Right renal pelvis (tissue), 4 donors: ENCODE measurements at places on chromosomes 2 and 18.

- no peak for DNase-seq
These were observed 3.0 kb downstream of the CLEC4F start for GRCh38 chr2:70817284-70817954.

GRCh38 chr2:216845426-216845825 lies 14.4 kb downstream of the TNP1 start:
- no peak for DNase-seq

DNA sequence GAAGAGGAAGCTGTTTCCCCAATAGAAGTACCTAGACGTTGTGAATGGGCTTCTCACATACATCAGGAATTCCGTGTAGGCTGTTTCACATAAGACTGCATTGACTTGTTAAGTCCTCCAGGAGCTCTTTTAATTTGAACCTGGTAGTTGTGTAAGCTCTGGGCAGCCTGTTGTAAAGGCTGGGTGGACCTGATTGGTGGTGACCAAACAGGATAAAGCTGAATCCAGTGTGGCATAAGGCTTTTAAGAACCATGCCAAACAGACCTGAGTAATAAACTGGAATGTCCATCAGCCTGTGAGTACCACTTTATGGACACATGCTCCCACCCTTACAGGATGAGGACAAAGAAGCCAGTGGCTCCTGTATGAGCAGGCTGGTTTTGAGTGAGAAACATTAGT lies 24.1 kb downstream of the RMND5A start:
- no peak for DNase-seq

DNA sequence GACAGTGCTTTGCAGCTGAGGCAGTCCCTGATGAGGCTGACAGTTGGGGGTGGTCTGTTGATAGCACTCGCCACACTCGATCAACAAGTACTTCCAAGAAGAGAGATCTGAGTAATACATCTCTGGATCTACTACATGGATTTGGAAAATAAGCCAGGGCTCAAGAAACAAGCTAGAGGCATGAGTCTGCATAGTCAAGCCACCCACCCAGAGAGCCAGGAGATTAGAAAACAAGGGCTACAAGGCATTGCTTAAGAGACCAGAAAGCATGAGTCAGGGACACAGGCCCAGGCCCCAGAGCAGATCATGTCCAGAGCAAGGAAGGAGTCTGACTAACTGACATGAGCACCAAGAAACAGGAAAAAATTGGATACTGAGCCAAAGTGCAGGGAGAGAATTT lies 196.9 kb upstream of the CWC22 start:
- DNase-seq: no peak

DNA sequence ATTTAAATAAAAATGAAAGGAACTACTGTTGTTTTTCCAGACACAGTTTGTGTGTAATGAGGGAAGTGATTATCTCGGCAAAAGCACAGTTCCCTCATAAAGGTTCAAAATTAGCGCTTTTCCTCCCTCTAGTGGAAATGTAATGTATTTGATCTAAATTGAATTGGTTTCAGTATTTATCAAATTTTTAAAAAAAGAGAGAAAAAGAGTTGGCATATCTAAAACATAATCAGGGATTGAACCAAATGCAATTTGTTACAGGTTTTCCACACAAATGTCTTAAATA lies 37.5 kb downstream of the CMPK2 start:
- DNase-seq: no peak

- no peak for DNase-seq
These were observed 169.4 kb downstream of the NBAS start for GRCh38 chr2:15391751-15392150.

DNA sequence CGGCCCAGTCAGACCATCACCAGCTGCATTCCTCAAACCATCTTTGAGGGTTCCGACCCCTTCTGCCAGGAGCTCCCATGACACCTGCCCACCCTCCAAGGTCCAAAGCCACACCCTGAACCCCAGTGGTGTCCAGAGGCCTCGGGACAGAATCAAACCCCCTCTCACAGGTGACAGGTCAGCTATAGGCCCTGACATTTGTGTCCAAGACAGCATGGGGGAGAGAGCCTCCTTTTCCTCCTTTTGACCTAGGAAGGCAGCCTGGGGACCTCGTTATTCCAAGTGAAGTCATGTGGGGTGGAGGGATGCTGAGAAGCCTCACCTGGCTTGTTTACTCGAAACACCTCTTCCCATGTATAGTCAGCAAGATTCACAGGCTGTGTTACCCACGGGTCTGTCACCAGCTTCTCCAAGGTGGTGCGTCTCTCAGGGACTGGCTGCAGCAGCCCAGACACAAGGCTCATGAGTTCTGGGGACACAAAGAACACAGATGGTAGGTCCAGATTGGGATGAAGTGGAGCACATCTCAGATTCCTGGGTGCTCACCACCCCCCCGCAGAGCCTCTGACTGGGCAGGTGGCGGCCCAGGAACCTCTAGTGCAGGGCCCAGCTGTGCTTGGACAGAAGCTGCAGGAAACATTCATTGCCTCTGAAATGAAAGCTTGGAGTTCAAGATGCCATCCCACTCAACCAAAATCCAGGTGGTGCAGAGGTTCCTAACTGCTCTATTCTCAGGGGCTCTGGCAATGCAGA lies 5.1 kb upstream of the MTERF4 start:
- DNase-seq: no peak

DNA sequence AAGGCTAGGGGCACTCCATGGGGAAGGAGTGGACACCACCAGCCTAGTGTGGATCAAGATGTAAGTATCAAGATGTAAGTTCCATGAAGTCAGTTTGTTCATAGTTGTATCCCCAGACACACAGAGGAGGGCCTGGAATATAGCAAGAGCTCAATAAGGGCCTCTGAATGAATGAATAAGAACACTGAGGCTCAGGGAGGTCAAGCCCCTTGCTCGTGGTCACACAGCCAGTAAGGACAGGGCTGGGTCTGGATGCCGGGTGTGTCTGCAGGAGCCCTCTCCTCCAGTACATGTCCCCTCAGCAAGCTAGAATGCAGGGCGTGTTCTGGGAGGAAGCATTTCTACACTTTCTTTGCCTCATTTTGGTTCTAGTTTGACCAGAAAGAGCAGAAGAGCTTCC lies 2.9 kb downstream of the RUFY4 start:
- no peak for DNase-seq

DNA sequence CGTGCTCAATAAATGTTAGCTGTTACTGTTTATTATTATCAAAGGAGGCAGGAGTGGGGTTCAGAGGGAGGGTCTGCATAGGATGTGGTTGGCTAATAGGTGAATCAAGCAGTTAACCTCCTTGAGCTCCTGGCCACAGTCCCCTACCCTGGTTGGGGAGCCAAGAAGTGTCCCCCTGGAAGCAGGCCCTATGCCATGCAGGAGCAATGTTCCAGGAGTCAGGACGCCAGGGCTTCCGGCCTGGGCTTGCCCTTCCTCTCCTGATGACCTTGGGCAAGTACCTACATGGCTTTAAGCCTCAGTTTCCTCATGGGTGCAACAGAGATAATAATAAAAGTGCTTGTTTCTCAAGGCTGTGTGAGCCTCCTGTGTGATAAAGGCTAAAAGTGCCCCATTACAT lies 84.9 kb downstream of the DYSF start:
- DNase-seq: no peak

GRCh38 chr2:97714084-97714949 lies 941 bp downstream of the ZAP70 start:
- no peak for DNase-seq

DNA sequence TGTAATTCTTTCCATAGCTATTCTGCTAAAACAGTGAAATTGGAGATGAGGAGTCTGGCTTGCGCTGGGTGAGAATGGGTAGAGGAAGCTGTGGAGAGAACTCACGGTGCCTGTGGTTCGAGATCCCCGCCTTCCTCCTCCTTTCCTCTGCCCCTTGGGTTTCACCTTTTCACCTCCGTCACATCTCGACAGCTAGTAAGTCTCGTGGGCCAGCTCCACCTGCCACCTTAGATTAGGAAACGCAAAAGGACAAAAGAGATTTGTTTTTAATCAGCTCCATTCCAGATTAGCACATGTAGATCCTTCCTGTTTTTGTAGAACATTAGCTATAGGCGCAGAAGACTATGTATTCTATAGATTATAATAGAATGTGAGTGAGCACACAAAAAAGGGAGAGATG lies 20.6 kb downstream of the TRIB2 start:
- DNase-seq: no peak

DNA sequence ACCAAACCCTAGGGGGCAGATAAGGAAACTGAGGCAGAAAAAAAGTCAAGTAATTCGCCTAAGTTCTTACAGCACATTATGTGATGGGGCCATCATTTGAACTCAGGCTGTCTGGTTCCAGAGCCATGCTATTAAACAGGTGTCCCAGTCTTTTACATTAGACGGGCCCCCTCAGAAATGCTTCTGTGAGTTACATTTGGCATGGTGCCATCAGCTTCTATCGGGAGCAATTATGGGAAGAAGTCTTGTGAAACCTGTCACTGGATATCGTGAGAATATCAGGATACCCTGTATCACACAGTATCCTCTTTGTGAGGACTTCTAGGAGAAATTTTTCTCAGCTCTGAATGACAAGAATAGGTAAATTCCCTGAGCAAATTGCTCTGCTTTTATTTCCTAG lies 143.7 kb upstream of the NOSTRIN start:
- no peak for DNase-seq

DNA sequence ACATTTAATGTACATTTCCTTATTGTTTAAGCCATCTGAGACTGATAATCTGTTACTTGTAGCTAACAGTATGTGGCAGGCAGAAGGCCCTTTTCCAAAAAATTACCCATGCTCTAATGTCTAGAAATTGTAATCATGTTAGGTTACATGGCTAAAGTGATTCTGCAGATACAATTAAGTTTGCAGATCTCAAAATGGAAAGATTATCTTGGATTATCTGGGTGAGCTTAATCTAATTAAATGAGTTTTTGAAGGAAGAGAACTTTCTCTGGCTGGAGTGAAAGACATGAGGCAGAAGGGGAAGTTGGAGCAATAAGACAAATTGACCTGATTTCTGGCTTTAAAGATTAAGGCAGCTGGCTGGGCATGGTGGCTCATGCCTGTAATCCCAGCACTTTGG lies 76.3 kb downstream of the MBD2 start:
- DNase-seq: no peak

GRCh38 chr18:23712445-23712844 lies 23.2 kb downstream of the LAMA3 start:
- DNase-seq: no peak

- no peak for DNase-seq
These were observed 13.1 kb upstream of the ROCK2 start for GRCh38 chr2:11357428-11357972.
